ENCODE measurements at places on chromosomes 1 and 21.

- no peak for DNase-seq
Measured at GRCh38 chr1:56461158-56462127, 117.9 kb downstream of the PLPP3 start.

GRCh38 chr1:109249654-109250401 lies 489 bp downstream of the CELSR2 start:
- DNase-seq = no peak

GRCh38 chr1:56025942-56026341 lies 553.4 kb downstream of the PLPP3 start:
- no peak for DNase-seq

GRCh38 chr1:25794325-25794724 lies 5.7 kb upstream of the SELENON start:
- DNase-seq = no peak

- no peak for DNase-seq
Measured at GRCh38 chr1:61082311-61083012, at the start of gene NFIA. Gene NFIA, plus strand, starts transcription at chr1:61082561.

GRCh38 chr1:203692565-203693470 lies 66.2 kb downstream of the ATP2B4 start:
- DNase-seq = no peak

- DNase-seq = no peak
Measured at GRCh38 chr1:107767156-107767582, 197.8 kb downstream of the VAV3 start.

DNA sequence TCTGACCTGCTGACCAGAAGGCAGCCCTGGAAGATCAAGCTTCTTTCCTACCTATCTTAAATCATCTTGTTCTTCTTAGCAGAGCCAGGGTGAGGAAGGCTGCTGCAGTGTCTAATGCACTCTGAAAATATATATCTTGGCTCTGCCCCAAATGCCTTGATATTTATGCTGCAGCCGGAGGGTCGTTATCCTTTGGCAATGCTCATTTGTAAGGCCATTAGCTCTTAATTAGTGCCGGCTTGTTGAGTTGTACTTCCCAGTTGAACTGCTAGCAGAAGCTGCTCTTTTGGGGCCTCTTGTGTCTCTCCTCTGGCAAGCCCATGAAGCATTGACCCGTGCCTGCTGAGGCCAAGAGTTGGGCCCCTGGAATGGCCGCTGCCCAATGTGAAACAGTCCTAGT lies 4.2 kb upstream of the GNL2 start:
- DNase-seq = no peak

All from stimulated activated CD8-positive, alpha-beta memory T cell treated with anti-CD3 and anti-CD28 coated beads, Interleukin-15, amount 100 ng/mL, for 24 hours (primary cell).